ENCODE measurements at places on chromosomes 11 and 22.

DNA sequence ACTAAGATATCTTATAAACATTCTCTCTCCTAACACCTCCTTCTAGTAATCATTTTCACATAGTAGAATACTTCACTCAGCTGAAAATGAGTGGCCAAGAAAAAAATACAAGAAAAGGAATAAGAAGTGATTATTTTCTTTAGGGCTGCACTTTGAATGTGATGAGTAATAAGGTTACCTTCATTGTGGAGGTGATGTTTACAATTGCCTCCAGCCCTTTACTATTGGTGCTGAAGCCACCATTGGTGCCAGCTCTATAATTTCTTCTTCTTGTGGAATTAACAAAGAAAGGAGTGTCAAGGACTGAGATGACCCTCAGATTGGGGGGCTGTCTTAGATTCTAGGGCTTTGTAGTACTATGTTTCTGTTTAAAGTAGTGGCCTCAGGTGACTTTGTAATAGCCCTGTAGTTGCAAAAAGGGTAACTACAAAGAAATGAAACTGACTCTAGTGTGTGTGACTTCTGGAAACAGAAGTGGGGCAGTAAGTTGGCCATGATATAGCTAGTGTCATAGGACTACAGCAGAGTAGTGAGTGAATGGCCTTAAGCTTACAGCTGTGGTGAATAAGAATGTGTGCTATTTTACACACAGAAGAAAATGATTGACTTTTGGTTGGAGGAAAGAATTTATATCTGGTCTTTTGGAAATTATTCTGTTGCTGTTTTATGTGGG is 287.2 kb downstream of the TMEM135 start:
- no peak for DNase-seq

GRCh38 chr11:58647866-58648265 is 25.4 kb downstream of the CNTF start:
- no peak for DNase-seq

DNA sequence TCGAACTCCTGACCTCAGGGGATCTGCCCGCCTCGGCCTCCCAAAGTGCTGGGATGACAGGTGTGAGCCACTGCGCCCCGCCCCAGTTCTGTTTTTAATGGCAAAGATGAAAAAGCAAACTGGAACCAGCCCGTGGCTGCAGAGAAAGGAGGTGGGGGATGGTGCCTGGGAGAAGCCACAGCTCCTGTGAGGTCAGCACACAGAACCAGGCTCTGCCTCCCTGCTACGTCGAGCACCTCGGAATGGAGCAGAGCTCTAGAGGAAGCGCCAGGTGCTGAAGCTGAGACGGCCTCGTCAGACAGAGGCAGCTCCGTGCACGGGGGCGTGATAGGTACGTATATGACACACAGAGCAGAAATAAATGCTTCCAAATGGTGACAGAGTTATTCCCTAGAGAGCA is 8.5 kb downstream of the DRD4 start:
- DNase-seq, result no peak

GRCh38 chr11:77107950-77108349 is 5.3 kb downstream of the OMP start:
- no peak for DNase-seq

DNA sequence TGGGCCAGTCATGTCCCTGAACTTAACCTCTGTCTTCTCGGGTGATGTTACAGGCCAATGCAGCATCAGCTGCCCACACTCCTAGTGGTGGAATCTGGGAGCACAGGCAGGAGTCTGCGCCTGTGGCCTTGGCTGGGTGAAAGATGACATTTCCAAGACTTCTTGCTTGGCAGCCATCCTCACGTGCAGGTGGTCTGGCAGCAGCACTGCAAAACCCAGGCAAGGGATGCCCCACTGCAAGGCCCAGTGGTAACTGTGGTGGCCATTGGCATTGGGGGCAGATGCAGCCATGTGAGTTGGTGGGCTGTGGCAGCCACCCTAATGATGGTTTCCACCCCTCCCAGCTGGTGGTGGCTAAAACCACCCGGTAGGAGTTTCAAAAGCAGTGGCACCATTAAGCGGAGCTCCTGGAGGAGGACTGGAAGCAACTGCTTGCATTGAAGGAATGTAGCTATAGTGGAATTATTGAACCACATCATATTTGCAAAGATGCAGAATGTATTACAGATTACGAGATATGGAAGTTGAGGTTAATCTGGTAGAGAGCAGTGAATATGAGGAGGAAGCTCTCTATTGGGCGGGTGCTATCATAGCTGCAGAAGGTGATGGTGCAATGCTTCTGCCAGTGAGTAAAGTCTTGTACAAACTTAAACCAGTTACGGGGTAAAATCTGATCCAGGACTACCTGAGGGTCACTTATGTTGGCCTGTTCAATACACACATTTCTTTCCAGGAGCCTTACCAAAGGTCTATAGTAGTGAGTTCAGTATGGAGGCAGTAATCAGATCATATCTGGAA is 120.7 kb upstream of the TOP3B start:
- DNase-seq, result no peak

DNA sequence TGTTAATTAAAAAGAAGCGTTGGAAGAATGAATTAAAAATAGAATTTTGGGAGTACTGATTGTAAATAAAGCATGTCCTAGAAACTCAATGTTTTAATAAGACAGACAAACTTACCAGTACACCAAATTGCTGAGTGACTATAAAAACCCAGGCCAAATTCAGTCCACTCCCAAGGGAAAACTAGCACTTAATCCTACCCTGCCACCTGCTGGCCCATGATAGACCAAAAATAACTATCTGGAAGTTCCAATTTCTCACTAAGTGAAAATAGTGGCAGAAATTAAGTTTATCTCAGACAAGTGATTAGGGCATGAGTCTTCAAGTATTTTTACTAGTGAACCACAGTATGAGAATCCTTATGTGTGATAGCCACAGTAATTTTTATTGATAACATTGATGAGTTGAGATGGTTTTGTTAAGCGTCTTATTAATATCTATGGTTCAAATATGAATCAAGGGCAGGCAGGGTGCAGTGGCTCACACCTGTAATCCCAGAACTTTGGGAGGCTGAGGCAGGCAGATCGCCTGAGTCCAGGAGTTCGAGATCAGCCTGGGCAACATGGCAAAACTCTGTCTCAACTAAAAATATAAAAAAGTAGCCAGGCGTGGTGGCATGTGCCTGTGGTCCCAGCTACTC is 9.8 kb upstream of the DDX10 start:
- DNase-seq, result no peak

GRCh38 chr11:58830673-58831301 is 13.7 kb downstream of the GLYATL2 start:
- DNase-seq, result no peak

DNA sequence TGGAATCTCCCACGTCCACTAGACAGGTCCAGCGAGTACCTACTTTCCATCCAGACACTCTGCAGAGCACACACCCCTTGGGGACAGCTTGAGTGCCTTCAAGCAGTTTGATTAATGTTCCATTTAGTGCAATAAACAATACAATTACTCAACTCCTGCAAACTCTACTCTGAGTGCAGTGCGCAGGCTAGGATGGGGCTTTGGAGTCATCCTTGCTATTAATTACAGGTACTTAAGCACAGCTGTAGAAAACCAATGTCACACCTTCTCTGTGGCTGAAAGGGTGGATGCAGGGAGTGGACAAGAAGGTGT is 82.6 kb downstream of the MN1 start:
- no peak for DNase-seq

- peak; percentile 69 for DNase-seq
These were observed 11.0 kb upstream of the SLC5A4 start for GRCh38 chr22:32265882-32266767.
